ENCODE measurements at places on chromosomes 13 and 19. TPM values are rescaled to one million over a fixed set of nuclear protein-coding genes. Genes with fewer than 3 reads are reported as not detected.

ZNF98 gene
- total RNA-seq: 0.29 TPM

DNA sequence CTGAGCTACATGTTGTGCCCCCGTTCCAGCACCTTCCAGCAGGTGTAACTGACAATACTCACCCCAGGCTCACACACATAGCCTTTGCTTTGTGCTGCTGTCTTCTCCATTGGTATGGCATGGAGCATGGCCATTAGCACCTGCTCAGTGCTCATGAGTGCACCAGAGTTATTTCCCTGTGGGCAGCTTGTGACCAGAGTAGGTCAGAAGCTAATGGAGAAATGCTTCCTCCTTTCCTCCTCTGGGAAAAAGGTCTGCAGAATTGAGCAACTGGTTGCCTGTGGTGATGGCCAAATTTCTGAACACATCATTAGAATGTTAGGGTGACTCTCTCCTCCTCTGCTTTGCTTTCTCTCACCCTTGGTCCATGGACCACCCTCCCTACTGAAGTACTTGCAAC is 344.5 kb upstream of the TMTC4 start:
- no peak for DNase-seq

- no peak for DNase-seq
Measured at GRCh38 chr19:37564624-37565369, 29.8 kb downstream of the ZNF571 start.

TSHZ3 gene
- total RNA-seq: 5.9 TPM

DNA sequence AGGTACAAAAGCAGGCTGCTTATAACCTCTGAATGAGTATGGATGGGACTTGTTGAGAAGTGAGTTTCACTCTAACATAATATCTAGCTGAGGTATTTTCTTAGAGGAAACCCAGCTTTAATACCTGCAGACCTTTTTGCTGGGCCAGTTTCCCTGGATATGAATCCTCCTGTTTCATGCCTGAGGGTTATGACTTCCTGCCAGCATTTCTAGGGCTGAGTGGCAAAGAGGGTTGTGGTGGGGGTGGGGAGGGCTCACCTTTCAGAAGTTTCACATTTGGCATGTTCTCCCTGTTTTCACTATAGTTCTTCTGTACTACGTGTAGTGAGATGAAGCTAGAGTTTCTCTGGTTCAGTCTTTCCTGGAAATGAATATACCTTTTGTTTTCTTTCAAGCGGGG is 73.7 kb downstream of the LACC1 start:
- DNase-seq: no peak

DNA sequence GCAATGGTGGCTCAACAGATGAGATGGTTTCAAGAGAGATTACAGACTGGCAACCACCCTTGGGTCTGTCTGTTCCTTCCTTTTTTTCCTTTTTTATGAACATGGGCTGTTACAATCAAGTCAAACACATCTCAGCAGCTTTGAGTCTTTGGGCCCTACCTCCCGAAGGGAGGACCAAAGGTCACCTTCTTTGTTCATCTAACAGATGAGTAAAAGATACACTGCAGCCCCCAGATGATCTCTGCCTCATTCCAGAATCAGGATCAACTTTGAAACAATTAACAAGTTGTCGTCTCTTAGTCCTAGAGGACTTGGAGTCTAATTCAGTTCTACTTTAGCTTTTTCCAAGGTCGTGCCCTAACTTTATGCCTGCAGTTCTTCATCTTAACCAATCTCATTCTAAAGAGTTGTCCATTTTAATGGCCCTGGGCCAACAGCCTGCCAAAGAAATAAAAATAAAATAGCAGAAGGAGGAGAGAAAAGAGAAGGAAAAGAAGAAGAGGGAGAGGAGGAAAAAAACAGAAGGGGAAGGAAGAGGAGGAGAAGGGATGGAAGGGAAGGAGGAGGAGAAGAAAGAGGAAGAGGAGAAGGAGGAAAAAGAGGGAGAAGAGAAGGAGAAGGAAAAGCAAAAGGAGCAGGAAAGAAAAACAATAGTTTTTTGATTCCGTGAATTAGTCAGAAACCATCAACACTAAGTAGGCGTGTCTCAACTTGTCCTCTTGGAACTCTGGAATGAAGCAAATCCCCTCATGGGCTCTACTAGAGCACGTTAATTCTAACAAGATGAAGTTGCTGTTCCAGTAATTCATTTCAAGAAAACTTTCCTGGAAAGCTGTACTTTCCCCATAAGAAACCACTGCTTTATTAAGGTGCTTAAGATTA is 281.2 kb downstream of the FOXO1 start:
- DNase-seq: no peak

DNA sequence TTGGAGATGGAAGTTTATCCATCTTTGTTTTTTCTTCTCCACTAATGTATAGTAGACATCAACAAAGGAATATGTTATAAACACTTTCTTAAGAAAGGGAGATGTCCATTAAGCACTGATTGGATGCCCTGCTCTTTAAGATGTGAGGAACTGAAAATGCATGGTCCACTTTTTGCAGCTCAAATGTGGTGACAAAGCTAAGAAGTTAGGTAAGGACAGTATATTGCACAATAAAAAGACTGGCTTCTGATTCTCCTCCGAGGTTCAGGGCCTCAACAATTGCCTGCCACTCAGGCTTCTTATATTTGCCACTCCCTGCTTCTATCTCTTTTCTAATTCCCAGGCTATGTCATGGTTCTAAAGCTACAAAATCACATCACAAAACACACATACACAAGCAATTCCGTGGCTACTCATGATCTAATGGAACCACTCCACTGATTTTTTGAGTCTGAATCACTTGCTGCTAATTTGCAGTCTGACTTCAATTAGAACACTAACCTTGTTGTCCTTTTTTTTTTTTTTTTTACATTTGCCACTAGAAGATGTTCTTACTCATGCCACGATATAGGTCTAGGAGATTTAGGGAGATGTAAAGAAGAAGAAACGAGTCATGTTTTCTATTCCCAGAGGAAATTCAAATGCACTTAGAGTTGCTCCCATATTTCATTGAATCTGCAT is 29.6 kb upstream of the TNFSF11 start:
- no peak for DNase-seq

GRCh38 chr13:39688278-39688677 is 32.8 kb downstream of the COG6 start:
- DNase-seq: no peak

TM9SF2 gene
- total RNA-seq: 119 TPM

GRCh38 chr13:67238861-67239260 is 8.7 kb upstream of the PCDH9 start:
- no peak for DNase-seq

- no peak for DNase-seq
Measured at GRCh38 chr19:51766461-51766860, 5.5 kb downstream of the FPR2 start.

- DNase-seq: no peak
Measured at GRCh38 chr19:39335168-39335548, 685 bp downstream of the GMFG start.

- no peak for DNase-seq
Measured at GRCh38 chr13:89066868-89067466, 1395.8 kb downstream of the SLITRK5 start.

GRCh38 chr13:44155422-44156293 is 218.0 kb upstream of the SERP2 start:
- DNase-seq: no peak

GRCh38 chr13:33560726-33561125 is 257.2 kb upstream of the RFC3 start:
- DNase-seq: no peak

SHKBP1 gene
- total RNA-seq: 91.4 TPM

DNA sequence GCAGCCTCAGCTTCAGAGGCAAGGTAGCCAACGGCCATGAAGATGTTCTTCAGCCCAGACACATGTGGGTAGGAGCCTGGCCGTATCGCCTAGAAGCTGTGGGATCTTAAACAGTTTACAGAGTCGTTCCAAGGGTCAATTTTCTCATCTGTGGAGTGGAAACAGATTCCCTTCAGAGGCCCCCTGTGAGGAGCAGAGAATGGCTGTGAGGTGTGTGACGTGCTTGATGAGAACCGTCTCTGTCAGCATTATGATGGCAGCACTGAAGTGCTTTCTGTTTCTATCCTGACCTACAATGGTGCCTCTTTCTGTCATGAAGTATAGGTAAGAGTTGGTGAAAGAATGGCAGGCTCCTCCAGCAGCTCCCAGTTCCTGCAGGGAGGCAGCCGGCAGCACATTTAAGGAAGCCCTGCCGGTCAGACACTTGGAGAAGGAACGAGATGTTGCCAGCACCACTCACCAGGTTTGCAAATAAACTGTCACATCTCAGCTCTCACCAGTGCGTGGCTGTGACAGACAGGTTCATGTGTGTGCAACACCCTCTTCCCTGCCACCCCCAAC is 277.3 kb downstream of the FOXO1 start:
- no peak for DNase-seq

ENOX1 gene
- 0.18 TPM for total RNA-seq

GRCh38 chr13:45678282-45678681 is 23.8 kb upstream of the CBY2 start:
- DNase-seq: no peak

ZNF723 gene
- total RNA-seq: not detected

CEACAM16 gene
- not detected for total RNA-seq

- DNase-seq: no peak
Measured at GRCh38 chr13:39201180-39201579, 162.9 kb downstream of the NHLRC3 start.

TNFRSF19 gene
- 8.0 TPM for total RNA-seq

PDX1 gene
- not detected for total RNA-seq
